GM06990 (cell line): ENCODE measurements at places on chromosomes 11 and 22.

DNA sequence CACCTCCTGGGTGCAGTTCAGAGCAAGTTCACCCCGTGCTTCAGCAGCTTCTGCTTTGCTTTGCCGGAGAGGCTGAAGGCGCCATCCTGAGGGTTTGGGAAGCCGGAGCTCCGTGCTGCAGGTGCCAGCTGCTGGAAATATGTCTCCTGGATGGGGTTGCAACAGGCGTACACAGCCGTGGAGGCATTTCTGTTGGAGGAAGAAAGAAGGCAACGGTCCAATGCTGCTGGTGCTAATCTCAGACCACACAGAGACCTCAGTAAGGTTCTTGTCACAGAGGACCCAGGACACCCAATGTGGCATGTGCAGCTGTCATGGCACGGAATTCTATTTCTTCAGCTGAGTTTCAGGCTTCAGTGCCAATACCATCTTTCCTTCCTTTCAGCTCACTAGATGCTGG, 24.2 kb downstream of the ASPHD2 start:
- DNase-seq = no peak

DNA sequence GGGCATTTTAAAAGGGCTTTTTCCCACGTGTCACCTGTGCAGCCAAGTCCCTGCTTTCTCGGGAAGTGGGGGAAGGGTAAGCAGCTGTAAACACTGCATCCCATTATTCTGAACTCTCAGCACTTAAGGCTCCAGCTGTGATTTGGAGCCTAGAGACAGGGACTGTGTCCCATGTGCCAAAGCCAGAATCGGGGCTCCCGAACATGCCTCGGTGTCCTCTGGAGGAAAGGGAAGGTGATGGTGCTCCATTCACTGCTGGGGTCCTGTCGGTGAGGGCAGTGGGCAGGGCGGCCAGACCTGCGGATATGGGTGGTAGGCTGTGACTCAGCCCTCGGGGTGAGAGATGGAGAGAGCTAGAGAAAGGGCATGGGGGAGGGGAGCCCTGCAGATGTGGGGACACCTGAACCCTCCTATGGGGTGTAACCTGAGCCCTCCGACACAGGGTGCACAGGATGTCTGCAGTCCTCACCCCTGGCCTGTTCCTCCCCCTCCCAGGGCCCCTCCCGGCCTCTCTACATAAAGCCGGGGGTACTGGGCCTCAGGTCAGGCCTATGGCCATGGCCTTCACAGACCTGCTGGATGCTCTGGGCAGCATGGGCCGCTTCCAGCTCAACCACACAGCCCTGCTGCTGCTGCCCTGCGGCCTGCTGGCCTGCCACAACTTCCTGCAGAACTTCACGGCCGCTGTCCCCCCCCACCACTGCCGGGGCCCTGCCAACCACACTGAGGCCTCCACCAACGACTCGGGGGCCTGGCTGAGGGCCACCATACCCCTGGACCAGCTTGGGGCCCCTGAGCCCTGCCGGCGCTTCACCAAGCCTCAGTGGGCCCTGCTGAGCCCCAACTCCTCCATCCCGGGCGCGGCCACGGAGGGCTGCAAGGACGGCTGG, 31.8 kb downstream of the CAPN1 start:
- no peak for DNase-seq

DNA sequence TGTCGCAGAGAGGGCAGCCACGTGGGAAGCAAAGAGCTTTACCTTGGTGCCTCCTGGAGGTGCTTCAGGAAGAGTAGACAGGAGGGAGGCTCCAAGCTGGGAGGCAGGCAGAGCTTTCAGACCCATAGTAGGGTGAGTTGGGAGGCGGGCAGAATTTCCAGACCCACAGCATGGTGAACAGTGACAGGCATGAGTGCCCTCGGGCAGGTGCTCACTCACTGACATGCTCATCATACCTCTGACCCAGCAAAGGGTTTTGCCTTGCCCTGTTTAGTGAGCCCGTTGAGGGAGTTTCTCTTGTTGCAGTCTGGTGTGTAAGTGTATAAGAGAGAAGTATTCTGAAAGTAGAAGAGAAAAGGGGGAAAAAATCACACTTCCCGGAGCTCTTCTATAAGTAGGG, 86.4 kb upstream of the NTM start:
- DNase-seq = no peak

DNA sequence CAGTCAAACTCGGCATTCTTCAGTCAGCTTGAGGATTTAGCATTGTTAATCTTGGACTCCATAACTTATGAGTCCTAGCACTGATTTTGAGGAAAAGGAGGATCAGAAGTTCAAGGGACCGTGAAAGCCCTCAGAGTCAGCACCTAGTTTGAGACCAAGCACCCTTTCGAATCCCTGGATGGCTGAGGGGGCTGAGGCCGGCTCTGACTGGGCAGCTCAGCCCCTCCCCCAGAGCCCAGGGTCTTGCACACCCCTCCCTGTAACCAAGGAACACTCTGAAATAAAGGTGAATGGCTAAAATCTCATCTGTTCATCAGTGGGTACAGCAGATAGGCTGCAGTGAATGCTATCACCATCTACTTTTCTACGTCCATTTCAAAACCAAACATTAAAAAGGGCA, 27.3 kb downstream of the SLC25A18 start:
- no peak for DNase-seq

DNA sequence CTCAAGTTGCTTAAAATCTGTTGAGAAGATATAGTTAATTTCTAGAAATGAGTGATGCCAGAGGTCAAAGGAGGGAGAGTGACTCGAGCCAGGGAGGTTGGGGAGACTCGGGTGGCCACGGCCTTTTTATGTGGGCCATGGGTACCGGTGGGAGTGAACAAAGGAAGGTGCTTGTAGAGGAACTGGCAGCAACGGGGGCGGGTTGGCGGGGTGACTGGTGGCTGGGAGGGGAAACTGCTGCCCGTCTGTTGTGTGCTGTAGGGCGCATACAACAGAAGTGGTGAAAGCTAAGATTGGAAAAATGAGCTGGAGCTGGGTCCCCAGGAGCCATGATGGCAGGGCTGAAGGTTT, 5.4 kb downstream of the DAGLA start:
- no peak for DNase-seq

GRCh38 chr22:42614312-42615091, at the start of gene POLDIP3:
POLDIP3 (minus strand) TSS chr22:42614883; CDS start chr22:42614857, 26 bp downstream.
- peak; percentile 98 for DNase-seq

GRCh38 chr22:36136988-36137387, 23.6 kb downstream of the APOL3 start:
- DNase-seq = no peak

- DNase-seq = no peak
Measured at GRCh38 chr11:128029219-128029722, 558.1 kb downstream of the ETS1 start.

GRCh38 chr11:30244265-30244664, 13.5 kb downstream of the FSHB start:
- DNase-seq = no peak

DNA sequence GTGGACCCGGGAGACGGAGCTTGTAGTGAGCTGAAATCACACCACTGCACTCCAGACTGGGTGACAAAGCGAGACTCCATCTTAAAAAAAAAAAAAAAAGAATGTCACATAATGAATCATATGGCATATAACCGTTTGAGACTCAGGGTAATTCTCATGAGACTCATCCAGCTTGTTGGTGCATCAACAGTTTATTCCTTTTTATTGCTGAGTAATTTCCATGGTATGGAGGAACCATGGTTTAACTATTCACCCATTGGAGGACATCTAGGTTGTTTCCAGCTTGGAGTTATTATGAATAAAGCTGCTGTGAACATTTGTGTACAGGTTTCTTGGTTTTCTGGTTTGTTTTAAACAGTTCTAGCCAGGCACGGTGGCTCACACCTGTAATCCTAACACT, 25.3 kb downstream of the PPARA start:
- no peak for DNase-seq

- no peak for DNase-seq
Measured at GRCh38 chr11:72439455-72439854, 5.1 kb upstream of the CLPB start.

DNA sequence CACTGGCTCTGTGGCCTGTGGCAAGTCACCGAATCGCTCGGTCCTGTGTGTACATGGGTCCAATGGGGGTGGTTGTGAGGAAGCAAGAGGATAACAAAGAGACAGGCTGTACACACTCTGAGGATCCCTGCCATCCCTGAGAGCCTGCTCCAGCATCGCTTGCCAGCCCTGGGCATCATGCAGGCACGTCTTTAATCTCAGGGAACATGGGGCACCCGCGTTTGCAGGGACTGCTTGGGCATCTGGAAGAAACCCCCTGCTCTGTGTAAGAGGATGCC, 1.3 kb upstream of the C1QTNF5 start:
- no peak for DNase-seq

DNA sequence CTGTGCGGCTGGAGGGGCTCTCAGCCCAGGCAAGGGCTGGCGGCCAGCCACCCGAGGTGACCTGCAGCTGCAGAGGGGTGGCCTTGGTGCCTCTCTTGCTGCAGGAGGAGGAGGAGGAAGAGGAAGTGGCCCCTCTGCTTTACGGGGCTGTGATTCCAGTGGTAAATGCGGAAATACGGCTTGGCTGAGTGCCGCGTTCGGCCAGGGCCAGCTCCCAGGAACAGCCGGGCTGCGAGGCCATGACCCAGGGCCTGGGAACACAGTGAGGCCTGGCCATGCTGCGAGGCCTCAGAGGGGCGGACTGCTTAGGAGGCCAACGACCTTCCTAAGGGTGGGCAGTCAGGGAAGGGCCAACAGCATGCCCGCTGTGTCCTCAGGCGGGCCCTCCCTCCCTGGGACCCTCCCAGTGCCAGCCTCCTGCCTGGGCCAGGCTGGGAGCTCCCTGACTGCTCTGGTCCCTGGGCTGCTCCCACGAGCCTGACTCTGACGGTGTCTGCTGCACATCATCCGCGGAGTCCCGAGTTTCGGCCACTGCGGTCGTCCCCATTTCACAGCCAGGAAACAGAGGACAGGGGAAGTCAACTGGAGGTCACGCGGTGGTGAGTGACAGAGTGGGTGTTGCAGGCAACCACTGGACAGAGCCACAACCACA, 20.8 kb upstream of the PPARA start:
- DNase-seq = peak; percentile 48

DNA sequence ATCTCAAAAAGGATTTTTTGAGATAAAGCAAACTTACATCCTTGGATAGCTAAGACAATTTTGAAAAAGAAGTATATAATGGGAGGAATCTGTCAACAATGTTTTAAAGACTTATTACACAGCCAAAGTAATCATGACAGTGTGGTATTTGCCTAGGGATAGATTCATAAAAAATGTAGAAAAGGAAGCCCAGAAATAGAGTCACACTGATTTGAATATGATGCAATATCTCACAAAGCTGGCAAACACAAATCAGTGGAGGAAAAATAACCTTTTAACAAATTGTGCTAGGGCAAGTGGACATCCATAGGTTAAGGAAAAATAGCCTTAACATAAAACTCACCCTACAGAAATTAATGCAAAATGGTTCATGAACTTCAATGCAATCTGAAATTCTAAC, 6.0 kb downstream of the XKR3 start:
- DNase-seq = no peak

DNA sequence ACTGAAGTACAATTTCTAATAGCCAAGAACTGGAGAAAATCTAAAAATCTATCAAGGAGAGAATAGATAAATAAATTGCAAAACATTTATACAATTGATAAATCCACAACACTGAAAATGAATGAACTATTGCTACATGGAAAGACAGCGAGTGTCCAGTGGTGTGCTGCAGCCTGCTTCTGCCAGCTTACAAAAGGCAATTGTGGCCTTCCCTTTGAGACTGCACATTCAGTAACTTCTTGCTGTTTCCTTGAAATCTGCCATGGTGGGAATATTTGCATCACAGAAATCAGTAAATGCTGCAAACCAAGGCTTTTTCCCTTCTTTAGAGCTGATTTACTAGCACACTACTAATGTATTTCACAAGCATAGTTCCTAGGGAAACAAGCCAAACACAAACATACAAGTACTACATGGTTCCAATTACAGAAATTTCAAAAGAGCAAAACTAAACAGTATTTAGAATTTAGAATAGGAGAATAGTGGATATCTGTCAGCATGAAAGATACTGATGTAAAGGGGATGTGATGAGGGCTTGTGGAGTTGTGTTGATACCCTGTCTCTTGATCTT, 76.9 kb upstream of the TRIM77 start:
- DNase-seq = no peak

DNA sequence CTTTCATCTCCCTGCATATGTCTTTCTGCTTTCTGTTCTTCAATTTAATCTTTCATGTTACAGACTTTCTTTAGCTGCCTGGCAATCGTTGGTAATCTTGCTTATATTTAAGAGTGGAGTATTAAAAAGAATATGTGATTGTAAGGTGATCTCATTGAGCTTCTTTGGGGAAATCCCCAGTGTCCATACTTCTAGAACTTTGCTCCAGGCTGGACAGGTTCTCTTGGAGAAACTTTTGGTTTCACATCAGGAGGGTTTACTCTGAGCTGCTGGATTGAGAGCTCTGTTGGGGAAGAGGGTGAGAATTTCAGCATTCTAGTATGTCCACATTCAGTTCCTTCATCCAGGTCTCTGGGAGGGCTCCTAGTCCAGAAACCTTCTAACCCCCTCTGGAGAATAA, 16.1 kb downstream of the LRRC75B start:
- DNase-seq = no peak

- no peak for DNase-seq
Measured at GRCh38 chr22:48245196-48245485, 1482.7 kb downstream of the TBC1D22A start.

GRCh38 chr22:37244922-37245722, 1.1 kb upstream of the RAC2 start:
- DNase-seq = peak; percentile 65

GRCh38 chr22:36467946-36468345, 13.5 kb downstream of the TXN2 start:
- DNase-seq = no peak

- no peak for DNase-seq
Measured at GRCh38 chr22:36816636-36817524, at the start of gene PVALB. PVALB (minus strand) TSS chr22:36817035; CDS start chr22:36817005, 30 bp downstream.

DNA sequence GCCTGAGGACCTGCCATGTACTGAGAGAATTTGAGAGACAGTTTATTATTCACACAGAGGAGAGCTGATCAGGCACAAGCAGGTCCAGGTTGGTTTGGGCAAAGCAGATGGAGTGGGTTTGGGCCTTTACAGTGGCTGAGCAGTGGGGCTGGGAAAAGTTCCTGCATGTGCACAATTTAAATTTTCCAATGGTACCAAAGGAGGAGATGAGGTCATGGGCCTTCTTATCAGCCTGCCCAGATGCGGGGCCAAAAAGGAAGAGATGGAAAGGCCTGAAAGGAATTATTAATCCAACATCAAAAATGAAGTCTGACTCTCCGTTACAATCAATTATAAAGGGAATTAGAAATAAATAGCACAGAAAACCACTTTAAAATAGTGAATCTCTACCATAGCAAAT, 367.6 kb downstream of the TMEM135 start:
- no peak for DNase-seq

GRCh38 chr11:93895106-93895862, 44.9 kb upstream of the VSTM5 start:
- DNase-seq = no peak

DNA sequence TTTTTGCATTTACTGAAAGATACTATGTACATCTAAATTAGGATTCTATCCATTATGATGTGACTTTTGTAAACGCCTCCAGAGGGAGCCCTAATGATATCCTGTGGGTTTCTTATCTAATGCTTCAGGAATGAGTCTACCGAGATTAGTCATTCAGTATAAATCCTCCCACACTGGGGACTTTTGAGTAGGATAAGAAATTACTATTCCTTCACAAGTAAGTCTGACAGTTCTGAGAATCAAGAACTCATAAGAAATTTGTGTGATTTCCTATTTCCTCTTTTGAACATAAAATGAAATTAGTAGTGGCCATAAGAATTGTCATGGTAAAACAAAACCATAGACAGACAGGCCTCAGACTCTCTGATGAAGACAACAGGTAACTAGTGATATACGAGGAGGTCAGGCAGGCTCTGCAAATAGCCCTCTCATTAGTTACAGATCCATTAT, 10.0 kb upstream of the OR5M1 start:
- DNase-seq = no peak

GRCh38 chr11:117217141-117218084, 14.5 kb downstream of the PCSK7 start:
- DNase-seq = no peak
